Esophagus mucosa (tissue), 1 donor: ENCODE measurements at places on chromosomes 4 and X.

GRCh38 chr4:142416121-142416520 is 430.0 kb downstream of the INPP4B start:
- ATAC-seq = no peak

DNA sequence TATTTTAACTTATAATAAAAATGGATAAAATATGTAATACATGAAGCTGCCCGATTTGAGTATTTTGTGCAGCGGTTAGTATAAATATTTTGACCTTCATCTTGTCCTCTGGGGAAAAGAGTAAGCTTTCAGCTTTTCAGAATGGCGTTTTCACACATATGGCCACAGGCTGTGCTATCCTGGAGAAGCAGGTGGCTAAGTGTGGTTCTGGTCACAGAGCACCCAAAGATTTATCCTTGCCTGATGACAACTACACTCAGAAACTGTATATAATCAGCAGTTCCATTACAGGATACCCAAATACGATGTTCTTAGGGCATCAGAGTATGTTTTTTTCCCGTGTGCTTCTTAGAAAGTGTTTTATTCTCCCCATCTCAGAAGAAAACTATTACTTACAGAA is 42.3 kb upstream of the ANK2 start:
- ATAC-seq = no peak

DNA sequence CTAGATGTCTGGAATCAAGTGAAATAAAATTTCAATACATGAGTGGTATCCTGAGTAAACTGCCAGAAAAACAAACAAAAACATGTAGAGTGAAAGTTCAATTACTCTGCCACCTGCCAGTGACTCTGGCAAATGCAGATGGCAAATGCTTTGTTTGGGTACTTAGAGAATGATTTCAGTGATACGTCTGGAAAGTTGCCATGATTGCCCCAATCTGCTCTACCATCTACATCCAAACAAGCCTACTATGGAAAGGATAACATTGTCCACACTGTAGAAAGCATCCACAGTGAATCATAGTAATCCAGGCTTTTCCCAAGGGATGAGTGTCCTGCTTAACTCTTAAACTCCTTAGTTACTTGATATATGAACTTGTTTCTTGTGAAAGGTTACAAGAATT is 3.4 kb downstream of the SPATA4 start:
- no peak for ATAC-seq

DNA sequence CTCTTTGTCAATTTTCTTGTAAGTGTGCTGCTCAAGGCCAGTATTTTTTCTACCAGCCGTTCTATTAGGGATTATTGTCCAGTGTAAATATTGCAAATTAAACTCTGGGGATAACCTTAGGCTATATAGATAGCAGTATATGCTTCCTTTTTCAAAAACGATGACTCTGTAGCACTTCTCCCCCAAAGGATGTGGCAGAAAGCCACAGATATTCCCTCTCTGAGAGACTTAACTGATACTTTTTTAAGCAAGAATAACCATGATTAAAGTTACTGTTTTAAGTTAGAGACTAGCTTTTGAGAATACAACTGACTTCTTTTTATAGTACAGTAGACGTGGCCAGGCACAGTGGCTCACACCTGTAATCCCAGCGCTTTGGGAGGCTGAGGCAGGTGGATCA is 130.0 kb downstream of the FHIP1A start:
- ATAC-seq = no peak

DNA sequence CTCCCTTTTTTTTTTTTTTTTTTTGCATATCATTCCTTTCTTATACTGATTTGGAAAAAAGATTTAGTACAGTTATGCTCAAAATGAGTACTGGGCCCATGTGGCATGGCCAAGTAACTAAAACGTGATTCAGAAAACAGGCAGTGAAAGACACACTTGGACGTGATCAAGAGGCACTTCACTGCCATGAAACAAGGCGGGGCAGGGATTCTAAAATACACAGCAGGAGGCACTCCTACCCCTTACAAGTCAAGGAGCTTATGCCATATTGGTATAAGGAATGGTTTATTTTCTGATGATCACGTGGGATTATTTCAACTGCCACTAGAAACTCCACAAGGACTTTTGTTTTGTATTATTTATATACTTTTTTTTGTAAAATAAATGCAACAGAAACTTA is 72.0 kb downstream of the CHST7 start:
- ATAC-seq = no peak
